ENCODE measurements at places on chromosomes 7 and 10.

DNA sequence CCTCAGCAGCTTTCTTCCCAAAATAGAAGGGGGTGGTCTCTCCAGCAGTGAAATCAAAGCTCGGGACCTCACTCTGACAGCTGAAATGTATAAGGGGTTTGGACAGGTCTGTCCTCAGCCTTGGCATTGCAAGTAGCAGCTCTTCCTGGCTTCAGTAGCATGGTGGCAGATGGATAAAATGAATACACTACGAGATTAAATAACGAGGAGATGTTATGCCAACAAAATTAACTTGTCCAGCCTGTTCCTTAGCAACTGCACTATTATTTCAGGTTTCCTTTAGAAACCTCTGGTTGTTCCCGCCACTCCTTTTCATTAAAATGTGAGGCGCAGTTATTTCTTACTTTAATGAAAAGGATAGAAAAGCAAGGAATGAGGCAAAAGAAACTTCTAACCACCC is 24.9 kb downstream of the PRLHR start:
- DNase-seq, result no peak

GRCh38 chr7:42471573-42472174 is 234.7 kb upstream of the GLI3 start:
- DNase-seq, result peak; percentile 50

DNA sequence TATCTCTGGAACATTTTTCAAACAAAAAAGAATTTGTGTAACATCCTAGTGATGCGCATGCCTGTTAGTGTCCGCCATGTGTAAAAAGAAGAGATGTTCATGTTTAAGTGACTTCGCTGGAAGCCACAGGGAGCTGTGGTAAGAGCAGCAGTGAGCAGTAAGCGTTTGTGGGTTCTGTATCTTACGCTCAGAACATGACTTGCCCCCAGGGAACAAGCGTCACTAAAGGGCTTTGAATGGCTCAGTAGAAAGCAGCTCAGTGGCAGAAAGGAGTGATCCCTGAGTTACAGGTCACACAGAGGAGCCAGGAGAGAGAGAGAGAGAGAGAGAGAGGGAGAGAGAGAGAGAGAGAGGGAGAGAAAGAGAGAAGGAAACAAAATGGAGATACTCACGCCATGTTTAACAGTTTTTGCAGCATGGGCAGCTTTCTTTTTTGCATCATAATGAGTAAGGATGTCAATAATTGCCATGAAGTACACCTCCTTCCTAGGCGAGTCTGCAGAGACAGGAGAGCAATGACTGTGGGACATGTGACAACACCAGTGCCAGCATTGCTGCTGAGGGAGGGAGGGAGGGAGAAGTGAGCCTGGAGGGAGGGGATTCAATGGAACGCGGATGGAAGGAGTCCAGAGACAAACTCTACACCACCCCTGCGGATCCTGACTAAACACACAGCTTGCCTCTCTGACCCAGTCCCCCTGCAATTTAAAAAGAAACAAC is 174.6 kb downstream of the PIP4K2A start:
- no peak for DNase-seq

DNA sequence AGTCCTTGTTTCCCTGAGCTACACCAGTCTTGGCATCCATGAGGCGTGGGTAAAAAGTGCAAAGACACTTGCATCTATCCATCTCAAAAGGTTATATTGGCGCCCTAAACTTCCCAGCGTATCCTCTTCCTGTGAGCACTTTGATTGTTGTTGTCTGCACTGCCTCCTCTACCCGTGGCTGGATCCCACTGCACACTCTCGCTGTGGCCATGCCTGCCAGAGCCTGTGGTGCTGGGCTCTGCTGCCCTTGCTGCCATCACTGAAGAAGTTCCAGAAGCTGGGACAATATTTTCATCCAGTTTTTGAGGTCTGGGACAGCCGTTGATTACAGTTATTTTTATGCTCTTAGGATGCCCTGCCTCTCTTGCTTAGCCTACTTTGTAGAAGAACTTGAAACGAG is 85.3 kb upstream of the PCGF5 start:
- DNase-seq, result no peak

DNA sequence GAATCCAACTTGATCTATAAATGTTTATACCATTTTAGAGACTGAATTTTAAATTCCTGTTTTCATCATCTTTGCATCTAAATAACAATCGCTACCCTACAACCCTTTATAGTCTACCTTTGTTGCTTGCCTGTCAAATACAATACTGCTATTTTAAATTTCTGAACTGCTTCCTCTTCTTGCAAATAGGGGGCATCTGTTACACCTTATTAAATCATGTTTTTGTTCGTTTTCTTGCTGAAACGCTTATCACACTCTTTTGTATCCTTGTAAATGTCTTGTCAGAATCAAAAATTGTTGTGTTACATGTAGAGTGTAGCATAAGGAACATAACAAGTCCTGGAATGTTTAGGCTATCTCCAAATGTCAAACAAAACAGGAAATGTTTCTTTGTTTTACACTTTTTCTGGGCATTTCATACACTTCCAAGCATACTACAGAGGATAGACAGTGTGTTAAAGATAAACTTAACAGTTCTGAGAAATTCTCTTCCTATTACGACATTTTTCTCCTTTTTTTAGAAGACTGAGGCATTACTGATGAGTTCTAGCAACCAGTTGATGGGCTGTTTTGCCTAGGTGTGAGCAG is 281.3 kb downstream of the GPR158 start:
- peak; percentile 18 for DNase-seq

DNA sequence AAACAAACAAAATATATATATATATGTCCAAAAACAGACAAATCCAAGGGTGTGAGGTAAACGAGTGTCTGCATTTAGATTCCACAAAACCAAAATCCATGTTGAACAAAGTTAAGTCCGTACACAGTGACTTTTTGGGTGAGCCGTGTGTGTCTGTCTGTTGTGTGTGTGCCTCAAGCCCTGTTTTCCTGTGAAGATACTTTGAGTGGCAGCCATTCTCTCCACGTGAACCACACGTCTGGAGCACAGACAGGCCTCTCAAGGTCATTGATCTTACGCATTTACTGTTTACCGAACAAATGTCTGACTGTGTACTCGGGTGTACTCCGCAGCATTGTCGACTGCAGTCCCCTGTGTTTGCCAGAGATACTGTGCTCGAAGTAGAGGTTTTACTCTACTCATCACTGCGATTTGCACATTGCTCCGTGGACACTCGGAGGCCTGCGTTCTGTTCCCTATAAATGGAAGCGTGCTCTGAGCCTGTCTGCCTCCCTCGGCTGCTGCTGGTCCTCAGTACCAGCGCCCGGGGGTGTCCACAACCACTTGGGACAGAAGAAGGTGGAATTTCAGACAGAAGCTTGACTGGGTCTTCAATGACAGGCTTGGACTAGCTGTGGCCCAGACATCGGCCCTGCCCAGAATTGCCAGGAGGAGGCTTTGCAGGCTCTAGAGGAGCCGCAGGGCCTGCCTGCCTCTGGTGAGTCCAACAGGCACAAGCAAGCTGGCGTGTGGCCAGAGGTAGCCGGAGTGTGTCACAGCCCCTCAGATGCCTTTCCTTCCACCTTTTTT is 22.1 kb downstream of the CYP17A1 start:
- peak; percentile 67 for DNase-seq

GRCh38 chr7:32415519-32415918 is 74.7 kb downstream of the LSM5 start:
- DNase-seq, result no peak

DNA sequence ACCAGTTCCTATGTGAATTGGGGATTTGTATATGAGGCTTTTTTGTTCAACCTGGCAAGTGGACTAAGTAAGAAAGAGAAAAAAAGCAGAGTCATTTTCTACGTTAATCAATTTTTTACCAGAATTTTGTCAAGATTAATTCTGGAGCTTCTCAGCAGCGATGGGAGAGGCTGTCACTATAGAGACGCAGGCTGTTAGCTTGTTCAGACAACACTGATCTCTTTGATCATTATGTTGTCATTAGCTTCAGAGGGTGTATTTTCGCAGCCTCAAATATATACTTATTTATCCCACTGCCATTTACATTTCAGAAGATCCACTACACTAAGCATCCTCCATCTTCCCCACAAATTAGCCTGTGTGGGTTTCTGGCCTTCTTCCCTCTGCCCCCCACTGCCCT is 196.7 kb upstream of the PFKP start:
- DNase-seq, result no peak

DNA sequence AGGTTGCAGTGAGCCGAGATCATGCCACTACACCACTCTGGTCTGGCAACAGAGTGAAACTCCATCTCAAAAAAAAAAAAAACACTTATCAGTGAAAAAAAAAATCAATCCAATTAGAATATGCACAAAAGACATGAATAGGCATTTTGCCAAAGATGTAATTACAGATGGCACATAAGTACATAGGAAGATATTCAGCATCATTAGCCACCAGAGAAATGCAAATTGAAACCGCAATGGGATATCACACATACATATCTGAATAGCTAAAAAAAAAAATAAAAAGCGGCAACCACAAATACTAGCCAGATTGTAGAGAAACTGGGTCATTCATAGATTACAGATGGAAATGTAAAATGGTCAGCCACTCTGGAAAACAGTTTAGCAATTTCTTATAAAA is 1310.8 kb downstream of the XPNPEP1 start:
- DNase-seq, result no peak

Data from iris pigment epithelial cell (primary cell).